ENCODE measurements at places on chromosomes 3 and 15.

- DNase-seq: no peak
Measured at GRCh38 chr15:24734396-24734795, 58.8 kb downstream of the NPAP1 start.

GRCh38 chr3:189981668-189982067, 139.0 kb downstream of the P3H2 start:
- DNase-seq: no peak

GRCh38 chr3:81764002-81764401, 2.6 kb upstream of the GBE1 start:
- no peak for DNase-seq

- no peak for DNase-seq
Measured at GRCh38 chr3:143172795-143173145, 53.2 kb downstream of the CHST2 start.

DNA sequence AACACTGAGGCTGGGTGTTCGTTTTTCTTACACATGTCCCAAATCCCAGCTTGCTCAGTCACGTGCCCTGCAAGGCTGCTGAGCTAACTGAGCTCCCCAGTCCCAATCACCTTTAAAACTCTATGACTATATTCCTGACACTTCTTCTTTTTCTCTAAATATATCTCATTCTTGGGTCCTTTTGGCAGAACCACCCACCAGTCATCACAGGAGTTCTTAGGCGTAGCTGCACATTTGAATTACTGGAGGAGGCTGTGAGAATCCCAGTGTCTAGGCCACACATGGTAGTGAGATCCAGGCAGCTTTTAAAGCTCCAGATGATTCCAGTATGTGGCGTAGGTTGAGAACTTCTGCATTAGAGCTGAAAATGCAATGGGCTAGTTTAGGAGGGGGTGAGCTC, 66.3 kb downstream of the ST8SIA2 start:
- DNase-seq: no peak

- DNase-seq: no peak
Measured at GRCh38 chr3:87771337-87772192, 287.2 kb downstream of the CGGBP1 start.

GRCh38 chr15:51126842-51127241, 32.1 kb upstream of the TNFAIP8L3 start:
- no peak for DNase-seq

DNA sequence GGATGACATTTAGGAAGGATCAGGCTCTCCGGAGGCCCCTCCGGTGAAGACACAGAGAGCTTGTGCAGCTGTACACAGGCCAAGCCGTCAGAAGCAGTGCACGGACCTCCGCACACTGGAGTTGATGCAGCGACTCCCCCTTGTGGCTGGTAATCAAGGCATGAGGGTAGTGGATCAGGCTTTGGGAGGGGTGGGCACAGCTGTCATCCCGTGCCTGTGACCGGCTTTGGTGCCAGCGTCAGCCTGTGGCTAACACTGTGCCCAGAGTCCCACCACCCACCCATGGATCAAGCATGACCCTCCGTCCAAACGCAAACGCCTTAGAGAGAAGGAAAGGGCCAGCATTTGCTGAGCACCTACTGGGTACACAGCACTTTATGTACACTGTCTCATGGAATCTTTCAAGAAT, 8.2 kb upstream of the GRIP2 start:
- no peak for DNase-seq

DNA sequence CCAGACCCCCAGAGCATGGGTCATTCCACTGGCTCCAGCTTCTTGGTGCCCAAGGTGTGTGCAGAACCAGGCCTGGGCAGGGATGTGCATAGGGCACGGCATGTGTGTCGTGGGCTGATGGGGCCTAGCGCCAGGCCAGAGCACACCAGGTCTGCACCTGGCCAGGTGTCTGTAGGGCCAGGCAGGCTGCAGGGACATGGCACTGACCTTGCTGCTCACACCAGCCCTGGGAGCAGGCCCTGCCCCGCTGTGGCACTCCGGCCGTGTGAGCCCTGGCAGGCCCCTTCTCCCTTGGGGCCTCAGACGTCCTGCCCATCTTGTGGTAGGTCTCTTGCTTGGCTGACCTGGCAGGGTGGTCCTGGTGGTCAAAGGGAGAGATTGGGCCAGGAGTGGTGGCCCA, 84.3 kb upstream of the RPL32 start:
- no peak for DNase-seq

GRCh38 chr3:30493911-30494311, 112.5 kb upstream of the TGFBR2 start:
- no peak for DNase-seq
